Esophagus muscularis mucosa (tissue), 4 donors: ENCODE measurements at places on chromosomes 2 and 18. TPM values are rescaled to one million over a fixed set of nuclear protein-coding genes. Genes with fewer than 3 reads are reported as not detected.

Gene TLX2
- 0.84 TPM for total RNA-seq

Gene KCNS3
- total RNA-seq = 14.6 TPM

Gene VAPA
- total RNA-seq = 336 TPM

Gene CHRND
- total RNA-seq = not detected

Gene IL37
- not detected for total RNA-seq

Gene PLEKHH2
- total RNA-seq = 23.9 TPM

Gene HTR2B
- 12.1 TPM for total RNA-seq

Gene RFX8
- total RNA-seq = 0.91 TPM
